ENCODE measurements at places on chromosomes 5 and 9. TPM values are rescaled to one million over a fixed set of nuclear protein-coding genes. Genes with fewer than 3 reads are reported as not detected.

Gene GM2A
- 13.7 TPM for total RNA-seq

Gene SPINK1
- not detected for total RNA-seq

Gene HACD4
- total RNA-seq, result 4.0 TPM

Gene GLDC
- total RNA-seq, result 1.3 TPM

Gene WWC1
- total RNA-seq, result 0.45 TPM

Gene ROPN1L
- not detected for total RNA-seq

DNA sequence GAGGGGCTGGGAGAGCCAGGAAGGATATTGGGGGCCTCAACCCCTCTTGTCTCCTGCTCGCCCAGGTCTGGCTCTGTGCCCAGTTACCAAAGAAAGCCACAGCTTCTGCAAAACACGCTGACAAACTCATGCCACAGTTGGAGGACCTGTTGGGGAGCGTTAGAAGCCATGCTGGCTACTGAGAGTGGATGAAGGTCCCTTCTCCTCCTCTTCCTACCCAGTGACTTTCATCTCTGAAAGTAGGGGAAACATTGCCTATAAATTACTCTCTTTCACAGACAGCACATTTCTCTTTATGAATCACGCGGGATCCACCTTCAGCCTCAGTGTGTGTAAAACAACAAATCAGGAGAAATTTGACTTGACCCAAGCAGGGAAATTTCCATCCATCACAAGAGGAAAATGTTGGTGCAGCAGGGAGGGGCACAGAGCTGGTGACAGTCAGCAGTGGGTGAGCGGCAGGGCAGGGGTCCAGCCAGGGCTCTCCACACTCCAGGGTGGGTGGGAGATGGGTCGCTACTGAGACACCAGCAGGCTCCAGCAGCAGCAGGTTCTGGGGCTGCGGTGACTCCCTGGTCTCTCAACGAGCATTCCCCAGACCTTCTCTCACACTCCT is 181.9 kb downstream of the FGF18 start:
- peaks cover 15% of the 10 kb centered on the region for H3K27me3 ChIP-seq
- DNase-seq, result peak; percentile 38
- no peaks in the 10 kb centered on the region for H3K36me3 ChIP-seq
- no peak overlapping the region for H3K4me3 ChIP-seq
- no peak overlapping the region for H3K27ac ChIP-seq

GRCh38 chr5:178450121-178451028 is 139.8 kb downstream of the COL23A1 start:
- no peak overlapping the region for H3K27ac ChIP-seq
- no peaks in the 10 kb centered on the region for H3K4me1 ChIP-seq
- DNase-seq, result no peak
- no peaks in the 10 kb centered on the region for H3K27me3 ChIP-seq

GRCh38 chr5:158380661-158381060 is 521.7 kb upstream of the CLINT1 start:
- no peaks in the 10 kb centered on the region for H3K27me3 ChIP-seq
- no peak overlapping the region for H3K27ac ChIP-seq
- no peak for DNase-seq
- H3K4me1 ChIP-seq, result peaks cover 11% of the 10 kb centered on the region
- H3K4me3 ChIP-seq, result no peak overlapping the region

GRCh38 chr5:142322747-142323479 is 1.9 kb downstream of the SPRY4 start:
- no peak overlapping the region for H3K4me3 ChIP-seq
- peaks cover 39% of the 10 kb centered on the region for H3K4me1 ChIP-seq
- no peaks in the 10 kb centered on the region for H3K36me3 ChIP-seq
- peaks cover 56% of the 10 kb centered on the region for H3K27me3 ChIP-seq

GRCh38 chr5:80928073-80928472 is 32.1 kb upstream of the RASGRF2 start:
- H3K4me3 ChIP-seq, result no peak overlapping the region
- H3K27me3 ChIP-seq, result no peaks in the 10 kb centered on the region
- peaks cover 3% of the 10 kb centered on the region for H3K4me1 ChIP-seq

GRCh38 chr5:25241981-25242380 is 597.2 kb upstream of the CDH10 start:
- H3K4me1 ChIP-seq, result no peaks in the 10 kb centered on the region
- no peak for DNase-seq
- H3K36me3 ChIP-seq, result no peaks in the 10 kb centered on the region
- no peaks in the 10 kb centered on the region for H3K27me3 ChIP-seq

GRCh38 chr5:135718151-135718550 is 116.3 kb upstream of the SLC25A48 start:
- no peaks in the 10 kb centered on the region for H3K36me3 ChIP-seq
- no peak overlapping the region for H3K4me3 ChIP-seq
- no peak overlapping the region for H3K27ac ChIP-seq
- DNase-seq, result no peak
- H3K27me3 ChIP-seq, result no peaks in the 10 kb centered on the region
- no peaks in the 10 kb centered on the region for H3K4me1 ChIP-seq

GRCh38 chr9:25396828-25397227 is 281.4 kb downstream of the TUSC1 start:
- H3K4me3 ChIP-seq, result no peak overlapping the region
- no peak for DNase-seq
- H3K27ac ChIP-seq, result no peak overlapping the region
- H3K27me3 ChIP-seq, result no peaks in the 10 kb centered on the region

DNA sequence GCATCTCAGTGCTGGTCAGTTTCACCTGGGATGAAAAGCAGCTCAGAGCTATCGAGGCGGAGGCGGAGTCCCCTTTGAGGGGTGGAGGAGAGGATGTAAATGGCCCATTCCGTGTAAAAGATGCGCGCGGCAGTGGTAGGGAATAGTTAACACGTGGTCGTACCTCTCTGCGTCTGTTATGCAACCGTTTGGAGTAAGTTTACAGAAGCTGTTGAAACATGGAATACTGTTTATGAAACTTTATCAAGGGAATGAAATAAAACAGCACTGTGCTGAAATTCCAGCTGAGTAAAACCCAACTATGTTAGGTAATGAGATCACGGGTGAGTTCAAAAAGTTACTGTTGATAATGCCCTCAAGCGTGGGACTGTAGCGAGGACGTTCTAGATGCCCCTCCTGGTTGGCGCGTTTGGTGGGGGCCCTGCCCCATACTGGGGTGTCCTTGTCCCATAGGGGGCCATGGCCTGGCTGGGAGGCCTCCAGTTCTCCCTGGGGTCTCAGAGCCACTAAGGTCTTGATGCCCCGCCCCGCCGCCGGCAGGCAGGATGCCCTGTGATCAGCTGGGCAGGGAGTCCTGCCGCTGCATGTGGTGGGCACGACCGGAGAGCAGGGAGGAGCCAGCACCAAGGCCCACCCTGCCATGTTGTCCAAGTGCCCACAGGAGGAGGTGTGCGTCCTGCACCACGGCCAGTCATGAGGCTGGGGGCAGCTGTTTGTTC is 90.9 kb downstream of the COL5A1 start:
- no peaks in the 10 kb centered on the region for H3K27me3 ChIP-seq
- no peak for DNase-seq
- no peaks in the 10 kb centered on the region for H3K4me1 ChIP-seq
- H3K27ac ChIP-seq, result no peak overlapping the region
- H3K4me3 ChIP-seq, result no peak overlapping the region
- no peaks in the 10 kb centered on the region for H3K36me3 ChIP-seq

DNA sequence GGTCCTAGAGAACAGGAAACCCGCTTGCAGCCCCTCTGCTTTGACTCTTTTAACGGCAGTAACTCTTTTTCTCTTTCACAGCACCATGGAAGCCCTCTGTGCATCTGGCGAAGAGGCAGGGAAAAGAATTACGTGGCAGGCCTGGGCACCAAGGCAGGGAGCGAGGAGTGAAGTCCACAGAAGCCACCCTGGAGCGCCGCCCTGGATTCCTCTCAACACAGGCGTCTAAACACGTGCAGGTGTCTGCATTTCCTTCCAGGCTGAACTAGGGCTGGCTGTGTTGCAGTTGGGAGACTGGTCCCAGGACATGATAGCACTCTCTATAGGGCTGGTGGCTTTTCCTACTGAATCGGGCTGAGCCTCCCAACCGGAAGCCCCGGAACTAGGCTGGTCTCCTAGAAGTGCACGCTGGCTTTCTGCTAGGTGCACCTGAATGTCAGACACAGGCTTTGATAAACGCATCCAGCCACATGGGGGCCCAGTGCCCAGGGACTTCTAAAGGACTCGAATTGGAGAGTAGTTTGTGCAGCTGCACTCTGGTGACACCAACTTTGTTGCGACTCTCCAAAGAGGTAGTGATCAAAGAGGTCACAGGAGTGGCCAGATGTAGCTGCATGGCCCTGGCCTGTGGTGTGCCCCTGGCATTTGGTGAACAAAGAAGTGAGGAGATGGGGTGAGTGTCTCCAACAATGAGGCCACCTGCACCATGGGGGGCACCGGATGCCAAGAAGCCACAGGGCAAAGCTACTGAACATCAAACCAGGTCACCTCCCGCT is 54.5 kb downstream of the AK8 start:
- no peak overlapping the region for H3K27ac ChIP-seq
- peaks cover 9% of the 10 kb centered on the region for H3K27me3 ChIP-seq
- H3K36me3 ChIP-seq, result no peaks in the 10 kb centered on the region
- peak; percentile 29 for DNase-seq

DNA sequence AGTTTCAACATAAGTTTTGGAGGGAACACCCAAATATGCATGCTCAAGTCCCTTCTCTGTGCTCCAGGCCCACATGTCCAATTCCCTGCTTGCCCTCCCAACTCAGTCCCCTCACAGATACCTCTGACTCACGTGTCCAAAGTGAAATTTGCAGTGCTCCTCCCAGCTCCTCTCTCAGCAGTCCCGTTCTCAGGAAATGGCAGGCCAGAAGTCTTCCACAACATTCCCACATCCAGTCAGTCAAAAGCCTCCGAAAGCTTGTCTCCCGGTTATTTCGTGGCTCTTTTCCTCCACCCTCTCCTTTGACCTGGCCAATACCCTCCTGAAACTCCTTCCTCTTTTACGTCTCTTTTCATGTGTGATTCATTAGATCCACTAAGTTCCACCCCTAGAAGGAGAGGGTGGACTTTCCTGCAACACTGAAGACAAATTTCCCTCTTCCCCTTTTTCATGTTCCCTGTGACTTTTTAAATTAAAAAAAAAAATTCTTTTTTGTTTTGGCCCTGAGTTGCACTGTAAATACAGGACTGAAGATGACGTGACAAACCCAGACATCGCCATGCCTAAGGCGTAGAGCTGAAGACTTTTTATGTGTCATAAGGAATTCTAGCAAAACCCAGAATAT is 12.8 kb upstream of the MGAT1 start:
- H3K36me3 ChIP-seq, result no peaks in the 10 kb centered on the region
- H3K4me1 ChIP-seq, result peaks cover 64% of the 10 kb centered on the region
- no peak for DNase-seq
- no peak overlapping the region for H3K4me3 ChIP-seq
- no peaks in the 10 kb centered on the region for H3K27me3 ChIP-seq

- no peaks in the 10 kb centered on the region for H3K36me3 ChIP-seq
- peaks cover 6% of the 10 kb centered on the region for H3K27me3 ChIP-seq
These were observed 5.5 kb downstream of the ARHGEF37 start for GRCh38 chr5:149586708-149587318.

DNA sequence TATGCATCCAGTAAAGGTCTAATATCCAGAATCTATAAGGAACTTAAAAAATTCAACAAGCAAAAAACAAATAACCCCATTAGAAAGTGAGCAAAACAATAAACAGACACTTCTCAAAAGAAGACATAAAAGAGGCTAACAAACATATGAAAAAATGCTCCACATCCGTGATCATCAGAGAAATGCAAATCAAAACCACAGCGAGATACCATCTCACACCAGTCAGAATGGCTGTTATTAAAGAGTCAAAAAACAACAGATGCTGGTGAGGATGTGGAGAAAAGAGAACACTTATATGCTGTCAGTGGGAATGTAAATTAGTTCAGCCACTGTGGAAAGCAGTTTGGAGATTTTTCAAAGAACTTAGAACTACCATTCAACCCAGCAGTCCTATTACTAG is 86.1 kb downstream of the WWC1 start:
- DNase-seq, result no peak
- no peak overlapping the region for H3K4me3 ChIP-seq
- H3K36me3 ChIP-seq, result no peaks in the 10 kb centered on the region
- no peak overlapping the region for H3K27ac ChIP-seq
- H3K4me1 ChIP-seq, result peaks cover 3% of the 10 kb centered on the region

Measured in activated CD8-positive, alpha-beta T cell treated with anti-CD3 and anti-CD28 coated beads for 36 hours (primary cell).